ENCODE measurements at places on chromosomes 2 and 18.

DNA sequence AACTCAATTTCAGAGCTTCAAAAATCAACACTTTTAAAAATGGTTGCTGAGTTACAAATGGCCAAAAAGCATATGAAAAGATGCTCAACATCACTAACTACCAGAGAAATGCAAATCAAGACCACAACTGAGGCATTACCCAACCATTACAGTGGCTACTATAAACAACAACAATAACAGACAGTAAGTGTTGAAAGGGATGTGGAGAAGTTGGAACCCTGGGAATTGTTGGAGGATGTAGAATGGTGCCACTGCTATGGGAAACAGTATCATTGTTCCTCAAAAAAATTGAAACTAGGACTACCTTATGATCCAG is 173.3 kb upstream of the SPRED2 start:
- DNase-seq = no peak

- no peak for DNase-seq
Observed at GRCh38 chr2:207423886-207424285, 105.9 kb upstream of the CREB1 start.

- no peak for DNase-seq
Observed at GRCh38 chr18:74463983-74464382, 6.9 kb upstream of the DIPK1C start.

DNA sequence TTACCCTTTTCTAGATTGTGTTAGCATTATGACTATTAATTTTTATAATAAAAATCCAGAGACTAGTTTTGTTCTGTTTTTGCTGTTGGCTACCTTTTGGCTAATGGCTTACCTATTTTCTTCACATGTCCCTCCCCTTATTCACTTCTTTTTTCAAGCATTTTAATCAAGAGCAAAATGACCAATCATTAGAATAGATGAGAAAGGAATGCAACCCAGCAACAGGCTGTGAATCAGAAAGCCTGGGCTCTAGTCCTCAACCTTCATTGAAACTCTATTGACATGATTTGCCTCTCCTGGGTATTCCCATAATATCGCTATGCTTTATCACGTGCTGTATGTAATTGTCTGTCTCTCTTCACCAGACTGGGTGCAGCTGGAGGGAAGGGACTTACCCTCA is 370.1 kb downstream of the IRS1 start:
- no peak for DNase-seq

GRCh38 chr2:241324775-241325174 is 9.1 kb downstream of the SEPTIN2 start:
- DNase-seq = no peak

- DNase-seq = no peak
Observed at GRCh38 chr2:237408335-237409000, 5.5 kb downstream of the COL6A3 start.

DNA sequence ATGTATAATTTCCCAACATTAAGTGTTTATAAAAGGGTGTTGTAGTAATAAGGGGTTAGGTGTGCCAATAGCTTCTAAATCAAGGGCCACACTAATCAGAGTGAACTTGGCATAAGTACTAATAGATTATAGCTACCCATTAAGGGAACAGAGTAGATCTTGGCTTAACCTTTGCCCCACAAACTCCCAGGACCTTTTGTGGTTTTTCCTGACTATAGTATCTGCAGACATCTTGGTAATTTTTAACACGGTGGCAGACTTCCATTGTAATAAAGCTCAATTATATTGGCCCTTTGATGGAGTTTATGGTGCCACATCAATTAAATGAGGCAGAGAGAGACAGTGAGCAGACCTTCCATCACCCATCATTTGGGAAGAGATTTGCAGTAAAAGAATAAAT is 358.5 kb upstream of the HNRNPA3 start:
- DNase-seq = no peak

- no peak for DNase-seq
Observed at GRCh38 chr2:33145459-33145858, 198.7 kb downstream of the LTBP1 start.

DNA sequence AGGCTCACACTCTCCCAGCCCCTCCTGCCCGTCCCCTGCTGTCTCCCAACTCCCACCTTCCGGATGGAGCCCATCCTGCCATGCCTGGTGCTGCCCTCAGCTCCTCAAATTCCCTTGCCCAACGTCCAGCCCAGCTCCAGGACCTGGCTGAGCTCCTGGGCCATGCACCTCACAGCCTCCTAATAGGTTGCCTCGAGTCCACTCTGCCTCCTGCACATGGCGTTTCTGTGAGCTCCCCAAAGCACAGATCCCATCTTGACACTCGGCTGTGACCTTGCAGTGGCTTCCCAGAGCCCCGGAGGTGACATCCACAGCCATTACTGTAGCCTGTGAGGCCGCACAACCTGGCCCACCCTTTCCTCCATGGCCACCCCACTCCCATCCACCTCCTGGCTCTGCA is 191.9 kb upstream of the SALL3 start:
- no peak for DNase-seq

DNA sequence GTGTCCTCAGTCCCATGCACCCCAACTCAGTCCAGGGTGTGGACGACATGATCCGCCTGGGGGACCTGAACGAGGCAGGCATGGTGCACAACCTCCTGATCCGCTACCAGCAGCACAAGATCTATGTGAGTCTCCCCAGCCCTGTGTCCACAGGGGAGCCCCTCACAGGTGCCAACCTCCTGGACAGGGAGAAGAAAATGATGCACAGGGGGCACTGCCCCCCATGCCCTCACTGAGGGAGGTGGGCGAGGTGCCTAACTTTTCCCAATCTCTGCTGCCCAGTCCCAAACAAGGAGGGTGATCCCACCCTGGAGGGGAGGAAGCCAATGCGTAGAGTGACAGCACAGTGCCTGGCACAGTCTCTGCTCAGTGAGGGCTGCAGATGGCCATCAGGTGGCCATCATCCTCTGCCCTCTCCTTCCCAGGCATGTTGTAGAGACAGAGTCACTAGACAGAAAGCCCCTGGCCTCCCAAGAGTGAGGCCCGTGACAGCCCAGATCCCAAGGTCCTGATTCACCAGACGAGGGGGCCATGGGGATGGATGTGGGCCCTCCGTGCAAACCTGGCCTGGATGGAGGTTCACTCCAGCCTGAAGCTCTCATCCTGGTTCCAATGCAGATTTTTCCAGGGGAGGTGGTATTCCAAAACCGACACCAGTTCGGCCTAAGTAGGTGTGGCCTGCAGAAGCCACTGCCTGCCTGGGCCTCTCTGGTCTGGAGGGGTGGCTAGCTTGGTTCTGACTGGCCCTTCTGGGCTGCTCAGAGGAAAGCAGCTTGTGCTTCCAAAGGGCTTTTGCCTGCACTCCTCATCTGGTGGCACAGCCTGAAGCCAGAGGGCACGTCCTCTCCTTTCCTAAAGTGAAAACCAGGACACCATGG is 30.0 kb downstream of the MYO7B start:
- no peak for DNase-seq

DNA sequence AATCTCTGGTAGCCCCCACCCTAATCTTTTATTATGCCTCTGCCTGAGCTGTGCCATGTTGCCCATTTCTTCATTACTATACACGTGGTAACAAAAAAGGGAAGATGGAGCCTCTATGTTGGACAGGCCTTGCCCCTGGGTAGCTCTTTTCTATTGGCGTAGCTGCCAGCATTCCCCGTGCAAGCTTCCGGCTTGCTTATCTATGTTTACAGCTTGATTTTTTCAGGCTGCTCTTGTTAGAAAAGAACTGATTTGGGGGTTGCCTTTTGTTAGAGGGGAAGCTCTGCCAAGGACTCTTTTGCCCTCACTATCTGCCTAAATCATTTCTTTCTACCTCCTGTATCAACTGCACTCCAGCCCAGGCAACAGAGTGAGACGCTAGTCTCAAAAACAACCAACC is 45.5 kb upstream of the ZSWIM2 start:
- DNase-seq = no peak

DNA sequence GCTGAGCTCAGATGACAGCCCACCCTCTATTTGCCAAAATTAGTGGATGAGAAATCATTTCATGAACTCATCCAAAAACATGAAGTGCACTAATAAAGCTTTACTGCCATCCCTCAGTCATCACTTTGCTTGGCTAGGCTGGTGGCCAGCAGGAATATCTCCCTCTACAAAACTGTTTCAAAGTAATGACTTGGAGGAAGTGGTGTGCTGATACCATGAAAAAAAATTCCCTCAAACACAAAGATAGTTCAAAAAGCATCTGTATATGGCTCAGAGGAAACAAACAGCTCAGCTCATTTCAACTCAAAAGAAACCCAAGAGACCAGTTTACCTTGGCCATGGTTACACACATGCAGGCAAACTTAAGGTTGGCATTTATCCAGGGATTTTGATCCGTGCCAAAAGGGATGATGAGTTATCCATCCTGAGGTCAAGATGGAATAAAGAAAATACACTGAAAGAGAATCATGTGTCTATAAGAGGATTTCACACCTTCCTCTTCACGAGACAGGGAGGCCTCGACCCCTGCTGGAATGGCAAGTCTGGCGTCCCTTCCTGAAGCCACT is 18.4 kb upstream of the WIPF1 start:
- no peak for DNase-seq

DNA sequence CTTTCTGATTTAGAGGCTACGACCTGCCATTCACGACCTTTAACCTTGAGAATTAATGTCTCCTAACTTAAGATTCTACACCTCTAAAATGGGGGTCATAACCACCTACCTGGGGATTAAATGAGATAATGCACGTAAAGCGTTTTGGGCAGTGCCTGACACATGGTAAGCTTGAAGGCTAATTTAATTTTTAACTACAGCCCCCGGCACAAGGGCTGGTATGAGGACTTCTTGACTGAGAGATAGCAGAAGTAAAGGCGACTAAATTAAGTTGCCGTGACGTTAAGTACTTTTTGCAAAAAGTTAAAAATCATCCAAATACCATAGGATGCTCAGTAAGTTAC is 549 bp downstream of the MRPL35 start:
- DNase-seq = no peak

DNA sequence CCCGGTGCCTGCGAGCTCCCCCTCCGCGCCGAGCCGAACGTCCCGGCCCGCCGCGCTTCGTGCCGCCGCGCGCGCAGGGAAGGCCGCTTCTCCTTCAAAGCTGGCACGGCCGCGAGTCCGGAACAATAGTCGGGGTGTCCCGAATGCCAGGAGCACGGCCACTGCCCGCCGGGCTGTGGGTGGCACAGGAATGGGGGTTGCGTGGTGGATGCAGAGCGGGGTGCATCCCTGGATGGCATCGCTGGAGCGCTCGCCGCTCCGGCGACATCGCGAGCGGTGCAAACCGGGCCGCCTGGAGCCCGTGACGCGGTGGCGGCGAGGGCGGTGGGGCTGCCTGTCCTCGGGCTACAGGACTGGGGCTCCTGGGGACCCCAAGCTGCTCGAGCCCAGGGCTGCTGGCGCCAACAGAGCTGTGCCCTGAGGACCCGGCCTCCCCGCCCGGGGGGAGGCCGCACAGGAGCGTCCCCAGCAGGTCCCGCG is 1.1 kb upstream of the SATB2 start:
- DNase-seq = no peak

DNA sequence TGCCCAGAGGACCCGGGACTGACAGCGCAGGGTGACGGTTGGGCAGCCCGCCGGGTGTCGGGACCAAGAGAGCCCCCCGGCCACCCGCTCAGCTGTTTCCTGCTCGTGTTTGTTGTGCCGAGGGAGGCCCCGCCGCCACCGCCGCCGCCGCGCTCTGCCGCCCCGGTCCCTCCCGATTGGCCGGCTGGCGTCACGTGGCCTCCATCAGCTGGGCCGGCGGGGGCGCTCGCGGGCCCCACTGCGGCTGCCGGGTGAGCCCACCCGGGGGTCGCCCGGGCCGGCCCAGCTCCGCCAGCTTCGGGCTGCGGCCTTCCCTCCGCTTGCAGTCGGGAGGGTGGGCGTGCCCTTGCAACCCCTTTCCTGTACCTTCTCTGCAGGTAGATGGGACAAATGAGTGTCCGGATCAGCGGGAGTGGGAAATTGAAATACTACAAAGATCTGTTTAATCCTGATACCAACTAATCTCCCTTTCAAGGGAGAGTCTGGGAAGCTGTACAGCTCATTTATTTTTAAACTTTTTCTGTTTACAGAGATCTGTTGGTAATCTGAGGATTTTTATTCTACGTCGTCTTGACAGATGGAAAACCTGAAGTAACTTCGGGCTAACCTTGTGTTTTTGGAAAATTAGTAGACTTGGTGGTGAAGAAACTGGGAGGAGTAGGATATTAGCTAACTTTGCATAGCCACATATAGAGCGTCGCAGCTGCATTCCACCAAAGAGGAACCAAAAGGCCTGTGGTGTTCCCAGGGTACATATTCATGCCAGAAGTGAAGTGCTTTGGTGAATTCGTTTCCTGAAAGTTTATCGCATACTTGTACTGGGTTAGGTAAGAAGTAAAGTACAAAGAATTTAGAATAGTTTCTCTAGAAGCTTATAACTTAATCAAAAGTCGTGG is 1.2 kb downstream of the YPEL5 start:
- peak; percentile 68 for DNase-seq

DNA sequence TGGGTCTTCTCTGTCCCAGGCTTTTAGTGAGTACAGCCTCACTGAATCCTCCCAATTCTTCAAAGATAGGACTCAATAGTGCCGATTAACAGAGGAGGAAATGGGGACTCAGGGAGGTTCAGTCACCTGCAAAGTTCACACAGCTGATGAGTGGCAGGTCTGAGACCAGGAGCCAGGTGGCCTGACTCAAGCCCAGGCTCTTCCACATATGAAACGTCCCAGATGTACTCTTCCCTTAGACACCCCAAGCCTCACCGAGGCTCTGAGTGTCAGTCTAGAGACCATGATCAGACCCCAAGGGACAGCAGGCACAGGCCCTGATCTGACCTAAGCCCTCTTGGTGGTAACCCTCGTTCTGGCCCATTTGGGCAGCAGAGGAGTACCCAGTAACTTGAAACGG is 115.2 kb downstream of the INHBB start:
- DNase-seq = no peak

DNA sequence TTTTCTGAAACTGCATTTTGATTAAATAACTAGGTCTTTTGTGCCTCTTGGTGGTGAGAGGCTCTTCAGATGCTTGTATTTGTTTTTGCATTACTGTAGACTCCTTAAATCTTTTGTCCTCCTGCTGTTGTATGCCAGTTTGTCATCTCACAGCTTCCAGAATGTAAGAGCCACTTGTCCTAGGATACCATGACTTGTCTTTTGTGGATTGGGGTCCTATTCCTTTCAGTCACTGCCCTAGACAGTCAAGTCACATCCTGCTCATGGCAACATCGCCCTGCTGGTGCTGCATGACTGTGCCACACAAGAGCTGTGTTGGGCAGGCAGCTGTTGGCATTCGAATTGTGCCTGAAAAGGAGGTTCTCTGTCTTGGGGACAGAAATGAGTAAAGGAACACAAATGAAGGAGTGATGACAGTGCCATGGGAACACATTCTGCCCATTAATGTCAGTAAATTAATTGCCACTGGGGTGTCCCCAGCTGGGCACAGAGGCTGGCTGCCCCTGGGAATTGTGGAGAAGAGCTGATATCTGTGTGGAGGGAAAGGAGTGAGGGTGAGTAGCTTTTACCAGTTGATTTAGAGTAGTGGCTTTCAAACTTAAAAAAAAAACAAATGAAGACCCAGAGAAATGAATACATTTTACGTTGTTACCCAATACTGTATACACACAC is 140.3 kb downstream of the ARL6IP6 start:
- DNase-seq = no peak

- no peak for DNase-seq
Observed at GRCh38 chr2:1622521-1623200, 121.7 kb downstream of the PXDN start.

Data from activated T-helper 9 cell treated with anti-CD3 and anti-CD28 coated beads, Interleukin-2, amount 50 U/mL, for 16 hours (primary cell).